Cerebellar nuclear complex (tissue), 1 donor: ENCODE measurements at places on chromosomes 6 and 20.

GRCh38 chr6:169998457-169998856 lies 247.0 kb downstream of the ERMARD start:
- DNase-seq, result no peak

- DNase-seq, result no peak
Observed at GRCh38 chr20:38134427-38135270, 30.4 kb downstream of the TGM2 start.

DNA sequence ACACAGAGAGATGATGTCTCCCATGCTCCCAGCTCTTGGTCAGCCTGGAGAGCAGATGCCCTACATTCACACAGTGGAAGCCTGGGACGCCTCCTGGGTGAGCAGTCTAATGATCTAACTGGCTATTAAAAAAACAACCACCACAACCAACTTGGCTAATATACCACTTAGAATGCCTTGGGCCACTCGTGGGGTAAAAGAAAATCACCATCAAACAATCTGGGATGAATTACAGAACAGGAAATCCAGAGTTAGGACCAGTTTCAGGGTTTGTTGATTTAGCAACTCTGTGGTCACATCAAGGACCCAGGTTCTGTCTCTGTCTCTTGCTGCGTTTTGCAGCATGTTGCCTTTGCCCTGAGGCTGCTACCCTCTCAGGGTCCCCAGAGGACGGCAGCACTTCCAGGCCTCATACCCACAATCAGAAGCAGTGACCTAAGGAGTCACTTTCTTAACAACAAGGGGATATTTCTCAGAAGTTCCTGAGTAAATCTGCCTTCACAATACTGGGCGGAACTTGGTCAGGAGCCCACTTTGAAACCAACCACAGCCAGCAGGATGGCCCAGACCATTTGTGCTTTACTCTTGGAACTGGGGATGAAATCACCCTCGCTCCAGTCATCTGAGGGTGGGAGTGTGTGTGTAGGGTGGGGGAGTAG lies 118.7 kb downstream of the CLIC5 start:
- no peak for DNase-seq

DNA sequence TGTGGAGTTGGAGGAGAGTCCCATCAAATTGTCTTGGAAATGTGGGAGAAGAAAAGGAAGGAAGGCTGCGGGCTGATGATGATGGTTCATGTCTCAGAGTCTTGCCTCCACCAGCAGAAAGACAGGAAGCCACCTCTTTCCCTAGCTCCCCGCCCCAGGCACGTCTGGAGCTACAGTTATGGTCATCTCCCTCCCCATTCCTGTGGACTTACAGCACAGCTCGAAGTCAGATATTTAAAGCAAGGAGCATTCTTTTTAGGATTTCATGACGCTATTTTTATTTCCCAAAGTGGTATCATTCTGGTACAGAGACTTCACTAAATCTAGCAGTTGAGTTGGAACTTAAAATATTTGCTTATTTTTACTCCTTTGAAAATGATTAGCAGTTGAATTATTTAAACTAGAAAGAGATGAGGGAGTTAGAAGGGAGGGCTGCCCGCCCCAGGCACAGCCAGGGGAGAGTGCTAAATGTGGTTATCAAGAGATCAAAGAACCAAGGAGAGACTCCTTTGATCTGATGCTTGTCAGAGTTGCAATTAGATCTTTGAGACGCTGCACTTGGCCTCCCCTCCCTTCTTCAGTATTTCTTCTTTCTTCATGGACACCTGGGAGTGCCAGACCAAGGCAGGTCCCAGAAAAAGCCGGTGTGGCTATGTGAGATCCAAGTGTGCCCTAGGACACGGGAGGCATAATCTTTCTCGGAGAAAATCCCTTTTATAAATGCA lies 199.9 kb upstream of the SOX4 start:
- DNase-seq, result no peak

GRCh38 chr6:7615611-7616383 lies 25.8 kb downstream of the SNRNP48 start:
- DNase-seq, result no peak

DNA sequence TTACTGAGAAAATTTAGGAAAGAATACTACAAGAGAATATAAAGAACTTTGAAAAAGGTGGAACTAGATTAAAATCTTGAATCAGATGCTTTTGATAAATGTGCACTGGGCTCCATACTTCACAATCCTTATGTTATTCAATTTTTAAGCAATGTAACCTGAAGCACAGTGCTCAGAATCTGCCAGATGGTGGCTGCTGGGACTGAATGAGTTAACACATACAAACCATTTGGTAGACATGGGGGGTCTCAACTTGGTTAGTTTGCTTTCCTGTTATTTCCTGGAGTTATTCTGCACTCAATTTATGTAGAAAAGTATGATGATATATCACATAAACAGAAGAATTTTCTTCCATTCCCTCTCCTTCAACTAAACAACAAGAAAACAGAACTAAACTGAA lies 326.5 kb downstream of the RNGTT start:
- DNase-seq, result no peak

GRCh38 chr6:37272834-37273566 lies 15.1 kb upstream of the TMEM217 start:
- DNase-seq, result no peak

DNA sequence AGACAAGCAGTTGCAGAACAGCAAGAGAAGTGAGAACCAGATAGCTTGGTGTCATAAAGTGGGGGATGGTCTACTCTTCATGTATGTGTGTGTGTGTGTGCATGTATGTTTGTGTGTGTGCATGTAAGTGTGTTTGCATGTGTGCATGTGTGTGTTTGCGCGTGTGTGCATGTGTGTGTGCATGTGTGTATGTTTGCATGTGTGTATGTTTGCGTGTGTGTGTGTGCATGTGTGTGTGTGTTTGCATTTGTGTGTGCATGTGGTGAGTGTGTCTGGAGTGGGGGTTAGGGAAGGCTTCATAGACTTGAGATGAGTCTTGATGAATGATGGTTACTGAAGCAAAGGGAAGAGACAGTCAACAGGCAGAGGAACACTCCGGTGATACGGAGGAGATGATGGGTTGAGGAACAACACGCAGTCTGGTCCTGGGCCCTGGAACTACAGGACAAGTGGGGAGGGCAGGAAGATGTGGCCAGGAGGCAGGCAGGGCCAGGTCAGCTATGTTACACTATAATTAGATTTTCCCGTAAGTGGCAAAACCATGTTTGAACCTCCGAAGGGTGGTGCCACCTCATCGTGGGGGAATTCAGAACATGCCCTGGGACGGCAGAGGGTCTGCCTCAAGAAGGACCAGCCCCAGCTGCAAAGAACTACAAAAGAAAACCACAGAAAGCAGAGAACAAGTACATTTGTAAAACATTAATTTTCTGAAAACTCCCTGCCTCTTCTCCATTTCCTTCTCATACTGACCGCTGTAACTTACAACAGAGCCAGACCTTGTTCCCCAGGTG lies 38.7 kb upstream of the PDE10A start:
- DNase-seq, result no peak

GRCh38 chr6:101462576-101462975 lies 69.1 kb downstream of the GRIK2 start:
- no peak for DNase-seq

- no peak for DNase-seq
Observed at GRCh38 chr20:1946442-1946761, 47.5 kb downstream of the PDYN start.

DNA sequence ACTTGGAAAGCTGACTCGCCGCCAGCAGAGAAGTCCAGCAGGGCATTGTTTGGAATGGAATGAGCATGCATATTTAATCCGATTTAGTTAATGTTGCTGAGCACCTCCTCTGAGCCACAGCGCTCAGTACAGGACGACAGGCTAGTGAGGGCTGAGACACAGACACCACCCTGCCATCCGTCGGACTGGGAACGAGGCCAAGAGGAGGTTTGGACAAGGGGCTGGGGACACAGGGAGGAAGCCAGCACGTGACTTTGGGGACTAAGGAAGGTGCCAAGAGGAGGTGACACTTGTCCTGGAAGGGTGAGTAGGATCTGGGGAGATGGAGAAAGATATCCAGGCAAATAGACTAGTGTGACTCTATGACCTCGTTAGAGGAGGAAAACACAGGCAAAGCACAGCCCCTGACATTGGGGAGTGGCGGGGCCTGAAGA lies 152.5 kb upstream of the ECI2 start:
- peak; percentile 32 for DNase-seq

- no peak for DNase-seq
Observed at GRCh38 chr20:1741309-1742048, 83.9 kb upstream of the SIRPG start.

DNA sequence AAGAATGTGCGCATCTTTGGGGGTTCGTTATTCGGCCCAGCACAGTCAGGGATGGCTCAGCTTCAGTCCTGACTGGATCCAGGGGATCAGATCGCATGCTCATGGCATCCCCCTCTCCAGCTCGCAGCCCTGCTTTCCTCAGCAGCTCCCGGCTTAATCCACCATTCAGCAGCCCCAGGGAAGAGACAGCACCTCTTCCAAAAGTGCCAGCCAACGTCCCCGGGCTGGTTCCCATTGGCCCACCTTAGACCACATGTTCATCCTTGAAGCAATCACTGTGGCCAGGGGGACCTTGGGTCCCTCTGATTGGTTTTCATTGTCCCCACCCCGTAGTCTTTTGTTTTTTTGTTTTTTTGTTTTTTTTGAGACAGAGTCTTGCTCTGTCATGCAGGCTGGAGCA lies 188.7 kb downstream of the ZMYND8 start:
- DNase-seq, result no peak

DNA sequence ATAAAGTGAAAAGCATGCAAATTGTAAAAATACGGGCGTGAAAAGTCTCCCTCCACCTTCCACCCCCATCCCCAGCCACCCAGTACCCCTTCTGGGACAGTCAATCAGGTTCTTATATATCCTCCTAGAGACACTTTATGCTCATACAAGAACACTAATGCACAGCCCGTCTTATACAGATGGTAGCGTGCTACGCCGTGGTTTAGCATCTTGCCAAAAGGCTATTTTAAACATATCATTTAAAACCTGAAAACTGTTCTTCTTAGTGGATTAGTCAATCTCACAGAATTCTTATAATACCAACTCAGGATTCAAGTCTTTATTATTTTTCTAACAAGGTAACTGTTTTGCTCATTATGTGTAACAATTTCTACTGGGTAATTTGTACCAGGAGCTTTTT lies 57.2 kb upstream of the MRPS10 start:
- DNase-seq, result no peak
